ENCODE measurements at places on chromosomes 6 and 20.

GRCh38 chr6:134816300-134816699 lies 133.6 kb downstream of the ALDH8A1 start:
- no peak for DNase-seq

DNA sequence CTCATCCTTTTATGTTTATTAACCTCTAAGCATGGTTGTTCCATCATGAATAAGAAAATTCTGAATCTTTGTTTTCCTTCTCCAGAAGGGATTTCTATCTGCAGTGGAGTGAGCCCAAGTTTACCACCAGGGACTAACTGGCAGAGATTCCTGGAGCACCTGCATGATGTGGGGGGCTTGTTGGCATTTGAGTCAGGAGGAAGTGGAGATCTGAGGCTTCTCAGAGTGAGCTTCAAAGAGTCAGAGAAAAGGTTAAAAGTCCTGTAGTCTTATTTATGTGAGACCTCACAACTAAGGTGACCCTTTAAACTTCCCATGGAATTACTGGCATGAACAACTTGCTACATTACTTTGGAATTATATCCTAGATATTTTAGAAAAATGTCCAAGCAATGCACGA lies 138.1 kb upstream of the SLC24A3 start:
- no peak for DNase-seq

DNA sequence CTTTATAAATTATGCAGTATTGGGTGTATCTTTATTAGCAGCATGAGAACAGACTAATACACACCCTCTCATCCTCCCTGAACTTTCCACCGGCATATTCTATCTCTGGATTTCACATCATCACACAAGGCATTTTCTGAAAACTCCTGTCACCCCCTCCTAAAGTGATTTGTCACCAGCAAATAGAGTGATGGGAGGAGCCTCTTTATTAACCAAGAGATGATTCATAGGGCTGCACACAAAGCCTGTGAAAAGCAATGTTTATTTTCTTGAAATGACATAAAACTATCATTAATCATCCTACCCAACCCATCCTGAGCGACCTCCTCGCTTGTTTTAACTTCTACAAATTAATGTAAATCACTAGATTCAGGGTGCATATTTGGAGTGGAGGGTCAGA lies 394.7 kb upstream of the SULF2 start:
- DNase-seq, result no peak

DNA sequence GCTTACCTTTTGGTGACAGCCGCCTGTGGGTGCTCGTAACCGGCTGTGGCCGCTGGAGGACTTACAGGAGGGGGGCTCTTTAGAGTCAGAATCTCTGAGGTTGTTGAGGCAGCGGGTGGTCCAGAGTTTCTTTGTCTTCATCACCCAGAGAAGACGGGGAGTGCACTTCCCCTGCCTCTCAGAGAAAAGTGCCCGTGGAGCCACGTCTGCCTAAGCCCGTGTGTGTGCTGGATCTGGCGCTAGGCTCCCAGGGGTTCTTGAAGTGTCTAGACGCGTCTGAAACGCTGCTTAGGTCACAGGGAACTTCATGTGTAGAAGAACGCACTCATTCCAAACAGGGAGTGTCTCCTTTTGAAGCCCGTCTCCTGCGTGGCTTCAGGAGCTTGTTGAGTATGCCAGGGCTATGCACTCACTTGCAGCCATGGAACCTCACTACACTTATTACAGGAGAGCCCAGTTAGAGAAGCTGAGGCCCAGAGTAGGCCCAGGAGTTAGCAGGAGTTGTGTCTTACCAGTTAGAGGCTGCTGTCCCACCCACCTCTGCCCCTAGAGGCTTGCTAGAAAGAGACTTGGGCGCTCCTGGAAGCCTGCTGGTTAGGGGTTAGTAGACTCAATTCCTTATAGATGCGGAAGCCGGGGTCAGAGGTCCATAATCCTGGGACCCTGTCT lies 1.3 kb downstream of the LSM14B start:
- no peak for DNase-seq

DNA sequence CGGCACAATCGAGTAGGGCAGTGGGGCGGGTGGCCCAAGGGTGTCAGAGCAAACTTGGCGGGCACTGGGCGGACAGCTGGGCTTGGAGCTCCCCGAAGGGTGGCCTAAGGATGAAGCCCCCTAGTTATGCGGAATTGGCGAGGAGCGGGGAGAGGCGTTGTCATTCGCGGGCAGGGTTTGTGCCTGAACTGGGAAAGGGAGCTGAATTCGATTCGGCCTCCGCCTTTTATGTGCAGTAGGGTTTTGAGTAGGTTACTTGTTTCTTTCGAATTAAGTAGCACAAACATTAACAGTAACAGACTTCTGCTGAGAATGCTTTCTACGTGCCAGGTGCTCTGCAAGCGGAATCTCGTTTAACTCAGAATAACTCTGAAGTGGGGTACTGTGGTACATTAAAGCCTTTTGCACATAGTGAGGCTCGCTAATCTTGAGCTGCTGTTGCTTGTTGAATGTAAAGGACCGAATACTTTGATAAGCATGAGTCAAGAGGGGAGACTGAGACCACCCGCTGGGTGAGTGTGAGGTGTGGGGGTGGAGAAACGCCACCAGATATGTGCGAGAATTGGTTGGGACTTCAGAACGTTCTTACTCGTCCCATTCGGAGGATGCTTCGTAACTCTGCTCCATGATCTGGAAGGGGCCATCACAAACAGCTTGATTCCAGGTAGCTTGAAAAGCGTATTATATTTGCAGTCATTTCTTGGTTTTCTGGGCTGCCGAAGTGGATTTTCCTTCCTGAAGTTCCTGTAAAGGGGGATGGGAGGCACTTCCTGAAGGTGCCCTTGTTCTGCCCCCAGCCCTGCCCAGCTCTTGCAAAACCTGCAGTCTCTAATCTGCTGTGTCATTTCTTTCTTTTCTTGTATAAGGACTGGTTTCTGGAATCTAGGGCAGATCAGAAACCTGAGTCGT lies 833 bp downstream of the RAB5IF start:
- DNase-seq, result no peak

DNA sequence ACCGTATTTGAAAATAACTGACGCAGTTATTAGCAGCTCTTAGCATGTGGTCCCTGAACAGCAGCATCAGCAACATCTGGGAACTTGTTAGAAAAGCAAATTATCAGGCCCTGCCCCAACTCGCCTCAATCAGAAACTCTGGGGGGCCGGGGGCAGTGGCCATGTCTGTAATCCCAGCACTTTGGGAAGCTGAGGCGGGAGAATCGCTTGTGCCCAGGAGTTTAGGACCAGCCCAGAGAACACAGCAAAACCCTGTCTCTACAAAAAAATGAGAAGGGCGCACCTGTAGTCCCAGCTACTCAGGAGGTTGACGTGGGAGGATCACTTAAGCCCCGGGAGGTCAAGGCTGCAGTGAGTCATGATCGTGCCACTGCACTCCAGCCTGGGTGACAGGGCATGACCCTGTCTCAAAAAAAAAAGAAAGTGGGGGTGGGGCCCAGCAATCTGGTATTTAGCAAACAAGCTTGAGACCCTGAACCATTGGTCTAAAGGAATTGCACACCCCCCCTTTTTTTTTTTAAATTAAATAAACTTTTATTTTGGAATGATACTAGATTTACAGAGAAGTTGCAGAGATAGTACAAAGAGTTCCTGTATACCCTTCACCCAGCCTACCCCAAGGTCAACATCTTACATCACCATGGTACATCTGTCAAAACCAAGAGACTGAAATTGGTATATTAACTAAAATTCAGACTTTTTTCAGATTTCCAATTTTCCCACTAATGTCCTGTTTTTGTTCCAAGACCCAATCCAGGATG lies 6.7 kb downstream of the SRXN1 start:
- no peak for DNase-seq
